ENCODE measurements at places on chromosomes 3 and 15.

GRCh38 chr3:15171096-15171495 is 35.0 kb upstream of the CAPN7 start:
- DNase-seq: no peak

GRCh38 chr3:177932750-177933660 is 603.2 kb upstream of the KCNMB2 start:
- DNase-seq: no peak

DNA sequence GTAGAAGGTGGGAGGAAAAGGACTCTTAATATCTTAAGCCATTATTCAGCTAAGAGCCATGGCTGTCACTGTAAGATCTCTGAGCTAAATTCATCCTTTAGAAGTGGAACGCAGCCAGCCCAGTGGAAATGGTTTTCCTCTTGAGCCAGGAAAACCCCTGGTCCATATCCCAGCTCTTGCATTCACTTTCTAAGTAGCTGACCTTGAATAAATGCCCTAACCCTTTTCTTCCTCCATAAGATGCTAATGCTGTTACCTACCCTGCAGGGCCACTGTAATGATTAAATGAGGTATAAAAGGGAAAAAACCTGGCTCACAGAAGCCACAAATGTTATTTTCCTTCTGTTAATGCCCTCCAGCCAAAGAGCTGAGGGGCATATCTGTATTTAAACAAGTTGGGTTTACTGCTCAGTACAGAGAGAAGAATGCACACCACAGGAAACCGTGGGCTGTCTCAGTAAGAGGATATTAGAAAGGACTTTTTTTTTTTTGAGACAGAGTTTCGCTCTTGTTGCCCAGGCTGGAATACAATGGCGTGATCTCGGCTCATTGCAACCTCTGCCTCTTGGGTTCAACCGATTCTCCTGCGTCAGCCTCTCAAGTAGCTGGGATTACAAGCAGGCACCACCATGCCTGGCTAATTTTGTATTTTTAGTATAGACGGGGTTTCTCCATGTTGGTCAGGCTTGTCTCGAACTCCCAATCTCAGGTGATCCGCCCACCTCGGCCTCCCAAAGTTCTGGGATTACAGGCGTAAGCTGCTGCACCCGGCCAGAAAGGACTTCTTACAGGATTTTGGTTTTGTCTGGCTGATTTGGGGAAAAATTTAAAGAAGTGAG is 6.8 kb downstream of the UBL7 start:
- DNase-seq: no peak

DNA sequence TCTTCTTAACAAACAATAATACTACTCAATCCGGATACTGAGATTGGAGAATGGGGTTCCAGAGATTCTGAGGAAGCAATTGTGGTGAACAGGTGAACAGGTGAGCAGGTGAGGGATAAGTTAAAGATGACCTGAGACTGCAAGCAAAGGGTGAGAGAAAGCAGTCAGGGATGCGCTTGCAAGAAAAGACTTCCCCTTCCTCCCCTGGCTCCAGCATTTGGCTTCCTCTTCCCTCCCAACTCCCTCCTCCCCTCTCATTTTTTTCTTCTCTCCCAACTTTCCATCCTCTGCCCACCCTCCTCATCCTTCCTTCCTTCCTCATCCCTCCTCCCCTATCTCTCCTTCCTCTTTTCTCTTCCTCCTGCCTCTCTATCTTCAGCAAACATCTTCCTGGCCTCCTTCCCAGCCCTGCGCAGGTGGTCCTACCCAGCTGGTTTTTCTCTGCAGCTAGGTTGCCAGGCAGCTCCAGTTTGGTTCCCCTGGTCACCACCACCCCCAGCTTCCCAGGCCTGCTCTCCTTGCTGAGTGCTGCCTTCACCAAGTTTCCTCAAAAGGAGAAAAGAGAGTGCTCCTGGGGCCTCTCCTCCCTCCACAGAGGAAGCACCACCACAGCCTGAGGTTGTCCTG is 10.4 kb upstream of the VIPR1 start:
- no peak for DNase-seq

- DNase-seq: no peak
Measured at GRCh38 chr3:6301626-6302025, 559.3 kb upstream of the GRM7 start.

GRCh38 chr15:25065286-25065685 is 110.5 kb downstream of the SNRPN start:
- no peak for DNase-seq

DNA sequence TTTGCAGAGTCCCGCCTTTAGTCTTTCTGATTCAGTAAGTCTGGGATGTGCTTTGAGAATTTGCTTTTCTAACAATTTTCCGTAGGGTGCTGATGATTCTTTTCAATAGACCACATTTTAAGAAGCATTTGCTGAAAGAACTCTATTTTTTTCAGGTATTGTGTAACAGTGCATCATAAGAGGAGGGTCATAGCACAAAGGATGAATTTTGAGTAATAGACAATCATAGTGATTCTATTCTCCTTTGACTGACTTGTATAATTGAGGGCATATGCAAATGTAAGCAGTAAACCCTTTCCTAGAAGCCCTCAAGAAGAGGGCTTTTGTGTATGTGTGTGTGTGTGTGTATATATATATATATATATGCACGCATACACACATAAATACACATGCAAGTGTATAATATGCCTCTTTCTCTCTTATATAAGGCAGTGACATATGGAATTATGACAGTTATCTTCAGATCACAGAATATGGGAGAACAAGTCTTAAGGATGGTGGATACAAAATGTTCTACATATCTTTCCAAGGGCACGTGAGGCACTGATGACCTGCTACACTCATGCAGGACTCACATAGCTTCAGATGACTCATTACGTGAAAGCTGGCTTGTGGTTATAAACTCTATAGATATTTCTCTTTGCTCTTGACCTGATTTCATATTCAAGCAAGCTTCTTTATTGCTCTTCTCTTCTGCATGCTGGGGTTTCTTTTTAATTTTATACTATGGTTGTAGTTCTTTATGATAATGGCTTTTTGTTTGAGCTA is 6.5 kb upstream of the PLSCR1 start:
- peak; percentile 63 for DNase-seq

- DNase-seq: no peak
Measured at GRCh38 chr3:136914739-136915138, 43.0 kb upstream of the IL20RB start.

- no peak for DNase-seq
Measured at GRCh38 chr3:52986938-52987337, 58.9 kb downstream of the SFMBT1 start.

- no peak for DNase-seq
Measured at GRCh38 chr3:172561897-172562640, 38.8 kb upstream of the TNFSF10 start.

DNA sequence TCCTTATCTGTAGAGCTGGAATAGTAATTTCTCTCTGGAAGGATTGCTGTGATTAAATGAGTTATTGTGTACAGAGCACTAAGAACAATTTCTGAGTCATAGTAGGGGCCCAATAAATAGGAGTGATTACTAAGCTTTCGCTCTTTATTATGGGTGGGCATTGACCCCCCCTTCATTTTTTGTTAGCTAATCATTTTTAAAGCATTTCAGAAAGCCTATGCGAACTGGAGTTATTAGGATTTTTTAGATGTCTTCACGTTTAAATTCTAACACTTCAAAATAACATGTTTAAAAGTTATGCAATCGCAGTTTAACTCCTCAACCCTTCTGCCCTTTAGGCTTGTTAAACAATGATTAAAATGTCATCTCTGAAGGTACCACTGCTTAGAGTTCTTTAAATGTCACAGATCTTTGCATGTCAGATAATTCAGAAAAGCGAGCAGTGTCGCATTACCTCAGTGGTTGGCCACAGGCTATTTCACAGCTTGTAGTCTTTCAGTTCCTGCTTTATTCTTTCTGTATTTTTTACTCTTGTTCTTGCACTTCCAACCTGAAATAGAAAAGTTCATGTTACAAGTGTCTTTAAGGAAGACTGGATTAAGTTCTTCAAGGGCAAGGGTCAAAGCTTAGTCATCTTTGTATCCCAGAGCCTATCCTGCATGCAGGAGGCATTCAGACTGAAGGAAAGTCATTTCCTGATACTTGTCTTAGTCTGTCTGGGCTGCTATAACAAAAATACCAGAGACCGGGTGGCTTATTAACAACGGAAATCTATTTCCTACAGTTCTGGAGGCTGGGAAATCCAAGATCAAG is 102.9 kb downstream of the FNDC3B start:
- DNase-seq: peak; percentile 68

- no peak for DNase-seq
Measured at GRCh38 chr3:158352551-158352950, 218.4 kb upstream of the MLF1 start.
